Left cardiac atrium (tissue), 4 donors: ENCODE measurements at places on chromosomes 7 and 10. TPM values are rescaled to one million over a fixed set of nuclear protein-coding genes. Genes with fewer than 3 reads are reported as not detected.

The CASP2 gene
- 8.0 TPM for total RNA-seq

The BHLHA15 gene
- total RNA-seq = 0.37 TPM

The HOXA11 gene
- not detected for total RNA-seq

The FANK1 gene
- total RNA-seq = 0.88 TPM

The AKR1C3 gene
- total RNA-seq = 91.3 TPM

The ASIC3 gene
- total RNA-seq = 4.0 TPM

The MRPS33 gene
- total RNA-seq = 91.3 TPM

The GPRIN2 gene
- total RNA-seq = not detected

The GNAT3 gene
- total RNA-seq = not detected

The SSC4D gene
- 0.55 TPM for total RNA-seq

The GNGT1 gene
- total RNA-seq = not detected

- no peak for DNase-seq
These were observed 116.6 kb upstream of the ADCY1 start for GRCh38 chr7:45457591-45457990.

DNA sequence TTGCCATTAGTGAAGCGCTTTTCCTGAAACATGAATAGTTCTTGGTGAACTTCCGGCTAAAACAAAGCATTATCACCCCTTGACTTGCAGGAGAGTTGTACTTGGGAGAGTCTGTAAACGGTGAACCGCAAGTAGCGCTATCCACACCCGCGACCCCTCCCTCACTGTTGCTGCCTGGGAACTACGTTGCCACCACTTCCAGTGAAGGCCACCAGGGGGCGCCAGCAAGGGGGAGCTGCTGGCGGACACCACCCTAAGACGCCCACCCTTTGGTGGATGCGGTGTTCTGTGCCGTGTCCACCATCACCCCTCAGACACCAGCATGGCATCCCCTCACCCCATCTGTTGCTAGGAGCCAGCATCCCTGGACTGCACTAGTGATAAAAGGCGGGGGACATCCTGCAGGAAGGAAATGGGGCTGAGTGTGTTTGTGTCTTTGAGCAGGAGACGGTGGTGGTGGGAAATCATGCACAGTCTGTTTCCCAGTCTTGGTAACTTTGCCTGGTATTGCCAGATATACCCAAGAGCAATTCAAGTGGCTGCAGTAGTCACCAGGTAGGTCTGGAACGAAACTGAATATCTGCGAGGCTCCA is 298.2 kb downstream of the FRMD4A start:
- no peak for DNase-seq

- DNase-seq = no peak
These were observed 269.8 kb downstream of the FZD1 start for GRCh38 chr7:91533996-91534395.

DNA sequence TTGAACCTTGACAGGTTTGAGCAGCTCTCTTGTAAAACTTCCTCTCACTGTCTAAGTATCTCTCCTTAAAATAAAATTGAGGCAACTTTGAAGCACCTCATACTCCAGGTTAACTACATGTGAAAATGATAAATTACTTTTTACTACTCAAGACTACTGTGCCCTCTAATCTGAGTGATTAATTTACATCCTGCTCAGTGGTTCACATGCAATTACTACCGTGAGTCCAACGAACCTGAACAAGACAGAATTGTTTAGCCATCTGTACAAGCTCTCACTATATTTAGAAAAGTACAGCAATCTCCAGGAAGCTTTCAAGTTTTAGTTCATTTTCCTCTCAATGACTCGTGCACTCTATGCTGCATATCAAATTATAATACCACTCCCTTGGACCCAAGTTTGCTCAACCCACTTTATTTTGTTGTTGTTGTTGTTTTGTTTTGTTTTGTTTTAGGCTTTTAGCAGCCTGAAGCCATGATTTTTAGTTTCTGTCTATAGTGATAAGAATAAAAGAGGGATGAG is 21.2 kb downstream of the PDE1C start:
- no peak for DNase-seq

DNA sequence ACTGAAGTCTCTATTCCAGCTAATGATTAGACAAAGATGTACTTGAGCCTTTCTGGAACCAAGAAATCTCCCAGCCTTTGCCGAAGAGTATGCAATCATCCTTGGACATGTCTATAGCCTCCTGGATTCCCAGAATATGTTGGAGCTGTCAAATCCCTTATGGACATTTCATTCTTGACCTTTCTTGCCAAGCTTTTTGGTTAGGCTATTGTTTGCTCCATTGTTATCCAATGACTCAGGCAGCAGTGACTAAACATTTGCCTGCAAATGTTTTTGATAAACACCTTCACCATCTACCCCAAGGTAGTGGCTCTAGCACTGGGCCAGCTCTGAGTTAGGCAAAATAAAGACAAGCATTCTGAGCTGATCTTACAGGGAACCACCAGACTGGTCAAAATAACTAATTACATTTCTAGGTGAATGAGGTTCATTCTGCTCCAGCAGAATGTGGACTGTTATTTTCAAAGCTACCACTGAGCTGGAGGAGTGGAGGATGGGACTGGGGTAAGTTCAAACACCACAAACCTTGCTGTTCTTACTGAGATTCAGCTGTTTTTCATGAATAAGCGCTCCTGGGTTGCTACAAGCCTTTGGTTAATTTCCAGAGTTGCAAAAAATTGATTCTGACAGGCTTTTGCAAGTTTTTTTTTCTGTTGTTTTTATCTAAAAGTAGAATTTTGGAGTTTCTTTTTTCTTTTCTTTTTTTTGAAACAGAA is 81.0 kb downstream of the TMEM270 start:
- DNase-seq = no peak

DNA sequence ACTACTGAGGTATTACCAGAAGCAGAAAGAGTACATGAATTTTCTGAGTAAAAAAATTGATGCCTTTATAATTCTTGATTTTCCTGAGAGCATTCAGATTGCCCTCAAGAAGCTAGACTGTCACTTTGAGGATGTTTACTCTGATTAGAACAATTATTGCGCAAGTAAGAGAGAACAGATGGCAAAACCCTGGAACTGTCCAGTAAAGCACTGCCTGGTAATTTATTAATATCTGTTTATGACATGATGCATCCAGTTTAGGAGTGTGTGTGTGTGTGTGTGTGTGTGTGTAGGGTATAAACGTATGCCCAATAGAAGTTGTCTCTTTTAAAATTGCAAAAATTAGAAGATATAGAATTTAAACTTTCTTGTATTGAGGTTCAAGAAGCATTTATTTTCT is 379.7 kb downstream of the PHTF2 start:
- no peak for DNase-seq

DNA sequence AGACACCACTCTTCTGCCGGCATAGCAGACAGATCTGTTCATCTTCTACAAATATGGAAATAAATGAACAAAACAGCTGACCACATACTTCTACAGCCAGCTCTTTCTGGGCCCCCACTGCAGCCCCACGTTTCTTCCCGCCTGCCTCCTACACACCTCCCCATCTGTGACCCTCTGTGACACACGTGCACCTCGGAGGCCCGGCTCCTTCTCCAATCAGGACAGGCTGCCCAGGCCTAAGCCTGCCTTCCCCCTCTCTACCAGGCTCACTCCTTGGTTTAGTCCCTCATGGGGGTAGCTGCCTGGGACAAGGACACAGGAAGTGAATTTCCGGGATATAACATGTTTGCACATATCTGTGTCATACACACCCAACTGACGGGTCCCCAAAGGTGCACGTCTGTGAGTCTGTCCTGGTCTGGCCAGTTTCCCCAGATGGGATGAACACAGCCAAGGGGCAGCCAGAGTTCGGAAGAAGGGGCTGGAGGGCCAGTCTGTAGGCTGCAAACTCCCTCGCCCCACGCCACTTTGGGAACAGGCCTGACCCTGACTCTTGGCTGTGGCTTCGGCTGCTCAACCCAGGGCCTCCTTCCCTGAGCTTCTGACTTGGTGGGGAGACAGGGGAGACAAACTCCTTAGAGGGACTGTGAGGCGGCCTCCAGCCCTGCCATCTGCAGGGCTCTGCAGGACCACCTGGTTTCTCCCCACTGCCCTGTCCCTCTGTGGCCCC is 30.3 kb downstream of the PITRM1 start:
- no peak for DNase-seq

- DNase-seq = peak; percentile 25
These were observed 4.1 kb downstream of the CALU start for GRCh38 chr7:128743112-128743772.

- DNase-seq = no peak
These were observed 59.1 kb upstream of the COL1A2 start for GRCh38 chr7:94335586-94335985.

GRCh38 chr7:43758822-43759683 is 573 bp downstream of the BLVRA start:
- DNase-seq = peak; percentile 52

GRCh38 chr7:134327896-134328295 is 11.2 kb upstream of the SLC35B4 start:
- peak; percentile 26 for DNase-seq

GRCh38 chr10:34241226-34242000 is 573.7 kb downstream of the PARD3 start:
- no peak for DNase-seq

DNA sequence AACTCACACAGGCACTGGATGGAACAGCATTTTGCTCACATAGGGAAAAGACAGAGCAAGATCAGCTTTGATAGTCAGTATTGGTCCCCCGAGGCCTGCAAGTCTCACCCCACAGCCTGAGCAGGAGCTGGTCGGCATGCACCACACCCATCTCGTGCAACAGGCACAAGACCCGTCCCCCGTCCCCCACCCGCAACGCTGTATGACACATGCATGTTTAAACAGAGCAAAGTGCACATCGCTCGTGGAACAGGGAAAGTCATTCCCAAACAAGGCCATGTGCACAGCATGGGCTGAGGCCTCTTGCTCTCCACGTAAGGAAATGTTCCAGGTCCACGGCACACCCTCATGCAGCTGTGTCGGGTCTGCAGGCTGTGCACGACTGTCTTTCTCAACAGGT is 527.2 kb downstream of the ACTR3B start:
- no peak for DNase-seq

- DNase-seq = peak; percentile 43
These were observed 13.4 kb downstream of the CUBN start for GRCh38 chr10:17116193-17116592.

DNA sequence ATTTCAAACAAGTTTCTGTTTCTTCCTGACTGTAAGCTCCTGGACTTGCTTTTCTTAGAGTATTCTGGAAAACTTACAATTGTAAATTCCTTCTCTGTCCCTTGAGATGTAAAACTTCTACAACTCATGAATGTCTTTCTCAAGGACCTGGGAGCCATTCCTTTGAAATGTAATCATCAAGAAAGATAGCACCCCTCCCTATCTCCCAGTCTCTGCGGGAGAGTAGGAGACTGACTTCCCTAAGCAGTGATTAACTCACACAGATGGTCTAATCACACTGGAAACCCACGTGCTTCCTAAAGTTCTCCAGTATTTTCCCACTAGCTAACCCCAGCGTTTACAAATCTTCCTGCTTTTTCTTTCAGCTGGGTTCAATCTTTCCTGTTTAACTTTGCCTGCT is 549.4 kb downstream of the SORCS1 start:
- DNase-seq = no peak

DNA sequence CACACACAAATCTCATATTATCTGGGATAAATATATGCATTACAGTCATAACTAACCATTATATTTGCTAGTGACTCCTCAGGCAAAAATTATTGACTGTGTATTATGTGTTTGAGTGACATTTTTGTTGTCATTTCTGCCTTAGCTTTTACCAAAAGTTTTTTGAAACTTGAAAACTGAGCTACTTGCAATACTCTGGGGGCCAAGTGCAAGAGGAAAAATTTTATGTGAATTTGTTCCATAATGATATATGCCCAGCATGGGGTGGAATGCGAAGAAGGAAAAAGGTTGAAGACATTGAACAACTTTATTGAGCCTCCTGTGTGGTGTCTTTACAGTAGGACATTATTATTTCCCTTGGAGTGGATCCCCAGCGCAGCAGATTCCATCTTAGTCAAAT is 176.8 kb upstream of the FERD3L start:
- no peak for DNase-seq

DNA sequence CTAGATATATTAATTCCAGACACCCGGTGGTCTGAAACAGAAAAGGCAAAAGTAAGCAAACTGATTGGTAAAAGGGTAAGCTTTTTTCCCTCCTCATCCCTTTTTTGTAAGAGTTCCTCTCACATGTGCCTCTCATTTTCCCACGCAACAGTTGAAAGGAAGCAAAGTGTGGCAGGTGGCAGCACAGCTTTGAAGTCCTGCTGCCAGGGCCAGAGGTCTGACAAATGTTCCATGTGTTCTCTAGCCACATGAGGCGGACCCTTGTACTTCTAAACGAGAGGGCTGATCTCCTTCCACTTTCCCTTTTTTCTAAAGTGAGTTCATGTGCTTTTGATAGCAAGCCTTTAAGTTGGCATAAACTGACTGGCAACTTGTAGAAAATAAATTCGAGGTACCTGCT is 217.5 kb downstream of the POLR1F start:
- no peak for DNase-seq

DNA sequence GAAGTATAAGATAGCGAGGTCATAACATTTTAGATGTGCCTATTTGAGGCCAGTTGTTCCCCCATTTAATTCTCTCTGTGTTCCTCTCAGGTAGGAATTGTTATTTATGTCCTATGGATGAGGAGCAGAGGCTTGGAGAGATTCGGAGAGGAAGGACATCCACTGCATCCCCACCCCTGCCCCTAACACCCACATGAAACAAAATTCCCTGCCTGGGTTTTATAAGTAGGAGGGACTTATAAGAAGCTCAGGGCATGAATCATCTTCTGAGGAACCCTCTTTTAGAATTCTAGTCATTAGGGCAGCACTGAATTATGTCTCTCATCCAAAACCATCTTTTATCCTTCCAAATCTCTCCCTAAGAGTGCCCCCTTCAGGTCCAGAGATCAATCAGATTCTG is 5.0 kb downstream of the CHAT start:
- no peak for DNase-seq

DNA sequence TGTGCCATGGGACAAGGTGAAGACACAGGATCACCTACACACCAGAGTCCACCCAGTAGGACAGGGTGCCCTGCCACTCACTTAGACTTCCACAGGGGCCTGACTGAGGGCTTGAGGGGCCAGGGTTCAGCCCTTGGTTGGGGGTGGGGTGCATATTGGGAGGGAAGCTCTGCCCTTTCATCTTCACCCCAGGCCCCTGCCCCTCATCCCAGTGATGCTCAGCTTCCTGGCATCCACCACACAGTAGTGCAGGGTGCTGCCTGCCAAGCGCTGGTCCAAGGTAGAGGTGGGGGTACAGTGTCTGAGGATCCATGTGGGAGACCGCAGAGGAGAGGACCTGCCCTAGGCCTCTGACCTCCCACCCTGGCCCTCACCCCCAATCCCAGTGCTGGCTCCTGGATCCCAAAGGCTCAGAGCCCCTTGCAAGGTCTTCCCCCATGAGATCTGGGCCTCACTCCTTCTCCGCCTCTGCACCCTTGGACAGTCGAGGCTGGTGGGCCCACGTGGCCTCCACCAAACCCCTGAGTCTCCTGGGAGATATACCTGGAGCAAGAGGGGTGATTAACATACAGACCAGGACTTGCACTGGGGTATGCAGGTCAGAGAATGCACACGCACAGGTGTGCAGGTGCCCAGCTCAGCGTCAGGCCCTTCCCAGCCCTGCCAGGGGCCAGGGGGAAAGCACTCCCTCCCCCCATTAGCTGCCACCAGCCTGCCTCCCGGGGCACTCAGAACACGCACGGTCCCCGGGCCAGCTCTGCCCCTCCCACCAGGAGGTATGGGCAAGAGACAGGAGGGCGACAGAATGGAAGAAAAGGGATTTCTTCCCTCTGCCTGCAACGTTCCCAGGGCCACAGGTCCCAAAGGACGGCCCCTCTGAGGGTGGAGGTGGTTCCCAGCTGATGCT is 8.6 kb upstream of the IRF5 start:
- DNase-seq = no peak
